ENCODE measurements at places on chromosomes 7 and 10.

DNA sequence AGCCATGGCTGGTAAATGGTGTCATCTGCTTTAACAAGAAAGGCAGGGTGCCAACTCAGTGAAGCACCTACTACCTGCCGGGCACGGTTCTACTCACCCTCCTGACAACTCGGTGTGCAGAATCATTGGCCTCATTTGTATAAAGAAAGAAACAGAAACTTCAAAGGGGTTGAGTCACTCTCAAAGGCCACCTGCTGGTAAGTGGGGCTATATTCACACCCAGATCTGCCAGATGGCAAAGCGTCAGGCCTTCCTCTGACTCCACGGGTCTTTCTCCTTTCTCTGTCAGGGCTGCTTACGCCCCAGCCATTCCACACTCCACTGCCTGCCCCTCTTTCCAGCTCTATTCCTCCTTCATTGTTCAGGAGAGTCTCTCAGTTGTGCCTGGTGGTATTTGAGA, 309.2 kb downstream of the GFRA1 start:
- DNase-seq, result no peak

- DNase-seq, result no peak
Observed at GRCh38 chr7:150388709-150389531, 9.8 kb downstream of the ZNF775 start.

DNA sequence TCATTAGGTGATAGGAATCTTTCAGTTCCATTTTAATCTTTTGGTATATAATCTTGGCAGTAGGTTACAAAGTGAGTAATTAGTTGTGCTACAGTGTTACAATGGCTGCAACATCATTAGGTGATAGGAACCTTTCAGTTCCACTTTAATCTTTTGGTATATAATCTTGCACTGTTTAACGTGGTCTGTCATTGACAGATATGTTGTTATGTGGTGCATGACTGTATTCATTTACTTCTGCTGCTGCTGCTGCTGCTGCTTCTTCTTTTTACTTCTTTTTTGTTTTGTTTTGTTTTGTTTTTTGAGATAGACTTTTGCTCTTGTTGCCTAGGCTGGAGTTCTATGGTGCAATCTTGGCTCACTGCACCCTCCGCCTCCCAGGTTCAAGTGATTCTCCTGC, 28.6 kb downstream of the ST7 start:
- DNase-seq, result no peak

GRCh38 chr7:44639671-44640321, 33.4 kb downstream of the OGDH start:
- DNase-seq, result peak; percentile 86
